T-cell (primary cell): ENCODE measurements at places on chromosomes 3 and 15. TPM values are rescaled to one million over a fixed set of nuclear protein-coding genes. Genes with fewer than 3 reads are reported as not detected.

DNA sequence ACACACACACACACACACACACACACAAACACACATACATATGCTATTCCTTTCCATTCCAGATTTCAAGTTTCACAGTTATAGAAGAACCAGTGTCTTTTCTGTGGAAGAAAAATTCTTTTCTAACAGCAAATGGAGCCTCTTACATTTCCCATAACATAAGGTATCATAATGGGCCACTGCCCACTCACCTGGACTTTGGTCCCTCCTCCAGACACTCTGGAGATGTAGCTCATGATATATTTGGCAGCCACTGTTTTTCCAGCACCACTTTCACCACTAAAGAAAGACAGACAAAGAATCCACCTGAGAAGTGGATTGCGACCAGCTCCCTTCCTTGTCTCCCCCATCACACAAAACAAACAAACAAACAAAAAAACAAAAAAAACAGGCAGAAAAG, 29.8 kb downstream of the LDHAL6B start:
- no peak overlapping the region for H3K4me3 ChIP-seq
- DNase-seq = no peak
- H3K27ac ChIP-seq = no peak overlapping the region
- H3K4me1 ChIP-seq = no peaks in the 10 kb centered on the region

MEX3B gene
- total RNA-seq = 2.0 TPM

SERPINI2 gene
- not detected for total RNA-seq

GRCh38 chr3:116517308-116517707, 72.0 kb upstream of the LSAMP start:
- no peaks in the 10 kb centered on the region for H3K36me3 ChIP-seq

DNA sequence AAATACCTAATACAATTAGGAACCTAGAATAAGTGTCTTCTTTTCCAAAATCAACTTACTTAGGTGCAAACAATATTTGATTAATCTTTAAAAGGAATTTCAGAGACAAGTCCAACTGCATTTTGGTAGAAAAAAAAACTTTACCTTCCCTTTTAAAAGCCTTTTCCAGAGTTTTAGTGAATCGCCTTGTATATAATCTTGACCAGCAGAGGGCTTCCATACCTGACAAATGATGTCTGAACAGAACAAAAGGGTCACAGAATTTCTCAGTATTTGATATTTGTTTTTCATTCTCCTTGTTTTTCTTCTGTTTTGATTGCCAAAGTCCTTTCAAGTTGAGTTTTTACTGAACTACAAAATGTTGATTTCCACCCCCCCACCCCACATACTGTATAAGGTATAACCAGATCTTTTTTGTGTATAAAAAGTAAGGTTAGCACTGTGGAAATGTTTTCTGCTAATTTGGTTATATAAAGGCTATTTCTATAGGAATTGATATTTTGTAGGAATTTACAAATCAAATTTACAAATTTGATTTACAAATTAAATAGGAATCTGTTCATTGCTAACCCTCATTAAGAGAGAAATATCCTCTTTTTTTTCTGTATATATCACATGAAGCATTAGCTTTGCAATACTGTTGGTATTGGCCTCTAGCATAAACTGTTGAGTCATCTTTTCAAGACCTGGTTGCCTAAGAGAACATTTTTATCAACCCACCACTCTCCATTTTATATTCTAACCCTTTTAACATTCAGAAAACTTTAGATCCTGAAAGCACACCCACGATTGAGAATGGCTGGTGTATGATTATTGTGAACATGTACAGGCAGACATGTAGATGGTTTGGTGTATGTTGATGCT, 464.1 kb upstream of the RARB start:
- H3K27me3 ChIP-seq = no peaks in the 10 kb centered on the region
- DNase-seq = no peak
- H3K36me3 ChIP-seq = no peaks in the 10 kb centered on the region
- H3K4me1 ChIP-seq = no peaks in the 10 kb centered on the region
- no peak overlapping the region for H3K27ac ChIP-seq

- no peak for DNase-seq
- H3K4me3 ChIP-seq = no peak overlapping the region
- no peaks in the 10 kb centered on the region for H3K4me1 ChIP-seq
- no peak overlapping the region for H3K27ac ChIP-seq
- H3K36me3 ChIP-seq = no peaks in the 10 kb centered on the region
Observed at GRCh38 chr15:42387603-42388002, 28.3 kb downstream of the CAPN3 start.

- H3K4me1 ChIP-seq = no peaks in the 10 kb centered on the region
- no peak overlapping the region for H3K4me3 ChIP-seq
- DNase-seq = no peak
- no peaks in the 10 kb centered on the region for H3K36me3 ChIP-seq
Observed at GRCh38 chr15:49471733-49472132, 48.7 kb downstream of the FGF7 start.

DNA sequence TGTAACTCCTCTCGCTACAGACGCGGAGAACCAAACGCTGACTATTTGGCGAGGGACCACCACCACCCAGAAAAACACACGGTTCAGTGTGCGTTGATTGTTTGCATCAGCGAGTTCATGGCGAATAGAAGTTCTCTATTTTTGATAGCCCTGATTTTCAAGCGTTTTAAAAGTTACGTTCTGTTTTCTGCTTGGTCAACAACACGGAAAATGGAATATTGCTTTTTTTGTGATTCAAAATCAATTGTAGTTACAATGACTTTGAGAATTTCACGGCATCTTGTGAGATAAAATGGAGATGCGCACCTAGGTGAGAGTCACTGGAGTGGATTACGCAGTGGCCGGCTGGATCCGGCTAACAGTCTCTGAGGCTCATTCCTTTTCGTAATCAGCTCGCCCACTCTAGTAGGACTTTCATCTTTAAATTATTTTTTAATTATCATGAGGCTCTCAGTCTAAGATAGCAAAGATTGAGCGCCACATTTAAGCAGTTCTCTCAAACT, 54.8 kb downstream of the CCDC54 start:
- no peak overlapping the region for H3K27ac ChIP-seq
- H3K4me3 ChIP-seq = peak overlapping the region; percentile 73
- H3K4me1 ChIP-seq = peaks cover 23% of the 10 kb centered on the region
- peaks cover 16% of the 10 kb centered on the region for H3K27me3 ChIP-seq

DNA sequence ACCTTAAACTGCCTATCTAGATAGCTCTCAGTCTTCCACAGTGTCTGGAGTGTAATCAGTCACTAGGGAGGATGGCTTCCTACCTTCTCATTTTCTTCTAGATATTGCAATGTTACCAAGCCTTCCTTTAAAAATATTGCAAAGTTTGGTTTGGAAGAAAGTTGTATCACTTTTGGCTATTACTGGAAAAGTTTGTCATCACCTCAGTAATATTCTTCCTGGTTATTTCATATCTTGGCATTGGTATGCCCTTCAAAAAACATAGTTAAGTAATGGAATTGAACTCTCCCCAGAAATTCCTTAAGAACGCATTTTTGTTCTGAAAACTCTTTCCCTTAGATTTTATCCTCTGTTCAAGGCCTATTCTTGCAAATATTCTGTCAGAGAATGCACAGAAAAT, 179.3 kb upstream of the MME start:
- no peak overlapping the region for H3K27ac ChIP-seq
- DNase-seq = no peak
- H3K4me1 ChIP-seq = no peaks in the 10 kb centered on the region
- H3K36me3 ChIP-seq = no peaks in the 10 kb centered on the region
- no peak overlapping the region for H3K4me3 ChIP-seq
- H3K27me3 ChIP-seq = no peaks in the 10 kb centered on the region

SEMA3B gene
- total RNA-seq = 0.33 TPM
